ENCODE measurements at places on chromosomes 12 and 14.

- no peak for DNase-seq
Measured at GRCh38 chr14:30799933-30800332, 74.4 kb upstream of the COCH start.

GRCh38 chr12:86634456-86635410 is 378.5 kb upstream of the MGAT4C start:
- DNase-seq, result no peak

DNA sequence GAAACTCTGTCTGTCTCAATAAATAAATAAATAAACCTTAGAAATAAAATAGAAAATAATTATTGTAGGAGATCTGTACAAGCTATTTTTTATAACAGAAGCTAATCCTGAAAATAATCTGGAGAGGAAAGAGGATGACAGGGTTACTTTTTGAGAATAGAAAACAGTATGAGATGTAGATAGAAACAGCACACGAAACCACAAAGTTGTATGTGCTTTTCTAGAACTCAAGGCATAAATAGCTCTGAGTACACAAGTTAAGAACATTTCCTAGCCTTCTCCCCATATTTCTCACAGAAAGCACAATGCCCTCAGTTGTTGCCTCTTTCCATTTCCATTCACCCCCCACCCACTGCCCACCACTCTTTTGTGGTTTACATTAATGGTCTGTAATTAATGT is 35.7 kb downstream of the SLC38A4 start:
- DNase-seq, result no peak

DNA sequence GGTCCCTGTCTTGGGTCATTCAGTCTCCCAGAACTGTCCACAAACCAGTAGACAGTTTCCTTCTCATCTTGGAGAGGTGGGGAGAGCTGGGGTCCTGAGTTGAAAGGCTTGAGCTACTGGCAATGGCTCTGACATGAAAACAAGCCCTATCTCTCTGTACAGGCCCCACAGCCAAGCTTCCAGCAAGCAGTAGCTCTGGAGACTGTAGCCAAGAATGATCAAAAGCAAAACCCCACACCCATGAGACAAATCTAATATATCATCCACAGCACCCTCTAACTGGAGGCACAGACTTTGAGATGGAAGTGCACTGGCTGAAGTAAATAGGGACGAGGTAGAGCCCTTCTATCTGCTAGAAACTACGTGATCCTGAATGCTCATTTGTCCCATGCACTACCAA is 40.9 kb downstream of the RERG start:
- DNase-seq, result no peak

- no peak for DNase-seq
Measured at GRCh38 chr12:60279221-60279620, 683.4 kb downstream of the SLC16A7 start.

DNA sequence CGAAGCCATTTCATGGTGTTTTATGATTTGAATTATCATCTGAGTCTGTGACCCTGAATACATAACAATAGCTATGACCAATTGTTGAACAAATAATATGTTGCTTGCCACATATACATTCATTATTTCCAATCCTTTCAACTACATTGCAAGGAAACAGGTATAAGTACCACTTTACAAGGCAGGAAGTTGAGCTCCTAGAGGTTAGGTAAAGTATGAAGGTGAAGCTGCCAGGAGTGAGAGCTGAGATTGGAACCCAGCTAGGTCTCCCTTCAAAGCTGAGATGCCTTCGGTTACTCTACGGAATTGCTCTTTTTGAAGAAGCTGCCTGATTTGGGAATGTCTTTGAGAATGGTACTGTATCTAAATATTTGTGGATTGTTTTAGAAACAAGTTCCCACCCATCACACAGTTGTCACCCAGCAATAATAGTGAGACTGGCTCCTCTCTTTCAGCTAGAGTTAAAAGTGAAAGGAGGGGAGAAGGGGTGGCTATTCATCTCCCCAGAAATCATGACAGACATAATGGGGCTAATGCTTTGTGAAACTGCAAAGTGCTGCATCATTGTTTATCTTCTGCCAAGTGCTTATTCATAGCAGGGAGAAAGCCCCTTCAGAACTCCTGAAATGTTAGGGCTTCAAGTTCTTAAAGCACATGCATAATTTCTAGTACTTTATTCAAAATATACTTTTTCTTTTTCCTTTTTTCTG is 75.9 kb upstream of the AMIGO2 start:
- no peak for DNase-seq

DNA sequence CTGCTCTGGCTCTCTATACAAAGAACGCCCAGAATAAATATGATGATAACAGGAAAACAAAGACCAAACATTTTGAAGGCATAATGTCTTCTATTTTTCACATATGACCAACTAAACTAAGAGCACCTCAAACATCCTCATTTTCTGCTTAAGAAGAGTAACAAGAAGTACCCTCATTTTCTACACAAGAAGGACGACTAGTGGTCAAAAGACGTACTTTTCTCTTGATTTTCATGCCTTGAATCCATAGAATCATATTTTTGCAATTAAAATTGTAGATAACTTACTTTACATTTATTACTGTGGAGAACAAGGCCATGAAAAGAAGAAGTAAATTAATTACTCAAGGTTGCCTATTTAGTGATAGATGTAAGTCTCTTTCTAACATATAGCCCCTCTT is 358.6 kb downstream of the DUSP6 start:
- DNase-seq, result no peak

GRCh38 chr14:84857571-84857970 is 672.4 kb upstream of the FLRT2 start:
- no peak for DNase-seq

DNA sequence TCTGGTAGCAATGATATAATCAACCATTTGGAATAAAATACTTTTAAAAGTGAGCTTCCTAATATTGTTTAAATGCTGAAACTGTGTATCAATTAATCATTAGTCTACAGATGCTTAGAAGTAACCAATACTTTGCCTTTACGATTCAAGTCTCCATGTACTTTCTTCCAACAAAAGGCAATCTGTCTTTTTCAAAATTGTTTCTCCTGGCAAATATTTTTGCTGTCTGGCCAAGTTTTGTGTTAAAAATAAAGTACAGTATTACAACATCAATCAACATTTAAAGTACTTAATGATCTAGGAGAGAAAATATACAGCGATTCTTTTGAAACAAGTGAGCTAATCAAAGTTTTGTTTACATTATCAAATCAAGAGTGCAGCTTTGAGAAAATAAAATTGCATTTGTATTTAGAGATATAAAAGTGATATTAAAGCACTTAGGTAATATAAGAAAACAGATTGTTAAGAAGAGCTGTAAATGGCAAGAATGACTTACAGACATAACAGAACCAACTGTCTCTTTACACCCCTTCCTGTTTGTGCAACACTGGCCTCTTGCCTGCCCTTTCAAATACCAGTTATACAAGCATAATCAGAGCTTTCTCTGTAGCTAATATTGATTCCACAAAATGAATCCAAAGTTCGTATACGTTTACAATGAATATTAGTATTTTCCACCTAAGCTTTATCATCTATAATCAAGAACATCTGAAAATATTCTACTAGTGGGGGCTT is 38.2 kb upstream of the FBLN5 start:
- no peak for DNase-seq

GRCh38 chr14:70237710-70238109 is 49.0 kb upstream of the SLC8A3 start:
- no peak for DNase-seq

DNA sequence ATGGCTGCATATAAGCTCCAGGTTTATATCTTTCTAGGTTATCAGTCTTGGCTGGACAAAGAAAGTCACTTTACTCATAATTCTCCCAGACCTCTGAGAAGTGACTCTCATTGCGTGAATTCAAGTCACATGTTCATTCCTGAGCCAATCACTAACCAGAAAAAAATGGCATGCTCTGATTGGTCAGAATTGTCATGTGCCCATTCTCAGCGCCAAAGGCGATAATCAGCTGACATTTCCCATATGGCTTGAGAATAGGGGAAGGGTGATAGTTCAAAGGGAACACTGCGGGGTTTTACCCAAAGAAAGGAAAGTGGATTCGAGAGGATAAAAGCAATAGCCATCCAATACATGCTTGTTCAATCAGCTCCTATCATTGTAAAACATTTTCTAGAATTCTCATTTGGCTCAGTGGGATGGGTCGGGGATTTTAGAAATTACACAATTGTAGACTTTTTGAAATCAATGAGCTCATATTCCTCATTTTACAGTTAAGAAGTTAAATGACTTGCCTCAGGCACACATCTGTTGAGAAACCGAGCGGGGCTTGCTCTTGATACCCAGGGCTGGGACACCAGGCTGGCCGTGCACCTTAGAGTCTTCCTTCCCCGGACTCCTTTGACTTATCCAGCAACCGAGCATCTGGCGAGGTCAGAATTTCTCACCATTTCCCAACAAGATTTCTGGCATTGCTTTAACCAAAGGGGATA is 454.0 kb upstream of the TBX3 start:
- no peak for DNase-seq
